ENCODE measurements at places on chromosomes 3 and 15.
A peak's percentile ranks its signal among the peaks of the same experiment; 100 is the strongest.

- no peak for DNase-seq
Observed at GRCh38 chr3:28845006-28845324, 435.9 kb upstream of the RBMS3 start.

- DNase-seq: no peak
Observed at GRCh38 chr3:126938520-126939337, 44.2 kb upstream of the PLXNA1 start.

DNA sequence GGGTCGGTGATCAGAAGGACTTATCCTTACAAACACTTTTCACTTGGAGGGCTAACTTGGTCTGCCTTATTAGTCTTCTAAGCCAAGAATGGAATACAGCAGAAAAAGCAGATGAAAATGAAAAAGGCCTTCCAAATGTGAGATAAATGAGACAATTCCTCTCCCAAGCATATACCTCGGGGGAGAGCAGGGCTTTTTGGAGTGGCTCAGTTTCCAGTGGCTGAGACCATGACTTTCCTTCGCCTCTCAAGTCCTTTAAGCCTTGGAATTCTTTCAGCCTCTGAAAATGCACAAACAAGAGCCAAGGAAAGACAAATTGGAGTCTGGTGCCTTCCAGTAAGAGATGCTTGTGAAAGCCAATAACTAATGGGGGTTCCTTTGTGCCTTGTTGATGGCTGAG lies 130.9 kb downstream of the DTWD1 start:
- DNase-seq: no peak

DNA sequence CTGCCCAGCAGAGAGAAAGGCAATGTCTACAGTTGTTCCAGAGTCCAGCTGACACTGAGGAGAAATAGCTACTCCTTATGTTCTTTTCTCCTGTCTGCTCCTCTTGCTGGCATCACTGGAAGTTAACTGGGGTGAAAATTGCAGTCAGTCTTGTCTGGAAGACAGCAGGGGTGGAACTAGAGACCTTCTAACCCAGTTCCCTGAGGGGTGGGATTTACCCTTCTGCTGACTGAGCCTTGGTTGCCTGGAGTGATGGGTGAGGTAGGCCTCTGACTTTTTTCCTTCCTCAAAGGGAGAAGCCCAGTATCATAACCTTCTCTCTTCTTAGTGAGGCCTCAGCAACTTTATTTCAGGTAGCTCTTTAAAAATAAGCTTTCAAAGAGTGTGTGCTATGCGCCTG lies 16.2 kb downstream of the ZNF609 start:
- no peak for DNase-seq

DNA sequence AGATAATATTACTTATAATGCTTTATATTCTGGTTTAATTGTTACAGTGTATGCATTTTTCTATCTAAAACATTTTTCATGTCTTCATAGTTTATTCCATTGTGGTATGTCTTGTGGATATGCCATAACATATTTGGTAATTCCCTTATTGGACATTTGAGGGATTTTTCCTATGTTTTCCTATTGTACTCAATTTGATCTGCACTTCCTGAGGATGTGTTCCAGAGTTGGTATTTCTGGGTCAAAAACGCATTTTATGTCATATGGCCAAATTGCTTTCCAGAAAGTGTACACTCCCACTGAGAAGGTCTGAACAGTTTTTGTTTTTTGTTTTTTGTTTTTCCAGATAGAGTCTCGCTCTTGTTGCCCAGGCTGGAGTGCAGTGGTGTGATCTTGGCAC lies 6.8 kb downstream of the ARL8B start:
- no peak for DNase-seq

DNA sequence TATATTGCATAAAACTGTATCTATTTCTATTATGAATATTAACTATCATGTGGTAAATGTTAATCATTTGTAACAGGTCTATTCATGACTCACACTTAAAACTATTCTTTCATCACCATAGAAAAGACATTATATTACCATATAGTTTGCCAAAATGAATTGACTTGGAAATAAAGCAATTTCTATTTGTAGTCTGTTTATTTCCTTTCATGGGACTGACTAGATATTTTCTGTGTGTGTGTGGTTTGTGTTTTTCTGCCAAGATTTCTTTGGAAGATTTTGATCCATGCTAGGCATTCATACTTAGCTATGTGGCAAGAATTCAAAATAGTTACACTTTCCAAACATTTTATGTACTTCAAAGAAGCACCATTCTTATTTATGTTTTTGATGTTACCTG lies 522.5 kb upstream of the AGTR1 start:
- peak; percentile 45 for DNase-seq

GRCh38 chr15:51097553-51098330 lies 3.0 kb upstream of the TNFAIP8L3 start:
- peak; percentile 81 for DNase-seq

GRCh38 chr15:98216166-98216565 lies 255.7 kb downstream of the ARRDC4 start:
- DNase-seq: no peak

DNA sequence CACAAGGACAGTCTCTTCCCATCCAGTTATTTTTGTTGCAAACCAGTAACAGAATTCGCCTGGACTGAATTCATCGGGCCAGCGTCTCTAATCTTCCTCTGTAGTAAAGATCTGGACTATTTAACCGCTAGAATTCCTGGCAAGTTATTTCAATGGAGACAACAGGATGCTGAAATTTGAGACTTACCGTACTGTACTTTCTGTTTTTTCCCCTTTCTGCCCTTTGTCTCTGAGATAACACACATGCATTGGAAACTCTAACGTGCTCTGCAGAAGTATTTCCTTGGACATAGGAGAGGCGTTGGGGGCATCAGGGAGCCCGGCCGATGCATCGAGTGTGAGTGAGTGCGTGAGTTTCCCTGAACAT lies 61.5 kb downstream of the ASB7 start:
- DNase-seq: peak; percentile 53

- peak; percentile 64 for DNase-seq
Observed at GRCh38 chr3:3629911-3630310, 169.3 kb upstream of the LRRN1 start.

DNA sequence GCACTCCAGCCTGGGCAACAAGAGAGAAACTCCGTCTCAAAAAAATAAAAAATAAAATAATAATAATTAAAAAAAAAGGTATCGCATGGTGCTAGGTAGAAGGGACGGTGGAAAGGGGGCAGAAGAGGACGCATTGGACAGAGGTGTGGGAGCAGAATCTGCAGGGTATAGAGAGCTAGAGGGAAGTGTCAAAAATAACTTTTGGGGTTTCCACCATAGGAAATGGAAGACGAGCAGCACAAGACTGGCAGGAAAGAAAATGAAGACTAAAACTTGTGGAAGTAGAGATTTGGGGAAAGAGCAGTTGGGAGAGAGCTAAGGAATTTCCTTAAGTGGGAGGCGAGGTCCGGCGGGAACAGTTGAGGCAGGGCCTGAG lies 585 bp upstream of the MKRN2 start:
- DNase-seq: no peak

- DNase-seq: peak; percentile 94
Observed at GRCh38 chr15:69305204-69305931, 6.7 kb downstream of the PAQR5 start.

GRCh38 chr15:90592131-90592881 lies 62.6 kb downstream of the CRTC3 start:
- DNase-seq: peak; percentile 68

DNA sequence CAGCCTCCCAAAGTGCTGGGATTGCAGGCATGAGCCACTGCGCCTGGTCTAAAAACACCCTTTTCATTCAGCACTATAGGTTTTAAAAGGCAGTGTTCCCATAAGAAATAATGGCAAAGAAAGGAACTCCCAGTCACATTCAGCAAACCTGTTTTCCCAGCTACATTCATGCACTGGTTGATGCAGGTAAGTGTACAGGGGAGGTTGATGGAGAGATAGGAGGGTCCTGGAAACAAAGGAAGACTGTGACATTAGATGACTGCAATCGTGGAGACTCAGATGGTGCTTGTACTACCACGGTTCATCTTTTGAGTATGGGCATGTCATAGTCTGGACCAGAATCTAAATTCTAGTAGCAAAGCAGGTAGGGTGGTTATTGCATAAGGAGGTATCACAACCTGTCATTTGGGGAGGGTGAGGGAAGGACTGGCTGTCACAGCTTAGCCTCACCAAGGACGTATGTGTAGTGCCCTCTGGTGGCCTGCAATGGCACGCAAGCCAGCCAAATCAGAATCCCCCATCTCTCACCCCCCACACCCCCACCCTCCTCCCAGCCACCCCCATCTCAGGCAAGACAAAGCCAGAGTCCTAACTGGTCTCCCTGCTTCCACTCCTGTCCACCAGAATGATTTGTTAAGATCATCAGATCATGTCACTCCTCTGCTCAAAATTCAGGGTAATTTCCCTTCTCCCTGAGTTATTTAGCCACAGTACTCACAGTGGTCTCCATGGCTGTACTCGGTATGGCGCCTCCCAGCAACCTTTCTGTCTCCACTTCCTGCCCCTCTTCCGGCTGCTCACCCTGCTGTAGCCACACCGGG lies 28.8 kb upstream of the UBL7 start:
- DNase-seq: peak; percentile 47

DNA sequence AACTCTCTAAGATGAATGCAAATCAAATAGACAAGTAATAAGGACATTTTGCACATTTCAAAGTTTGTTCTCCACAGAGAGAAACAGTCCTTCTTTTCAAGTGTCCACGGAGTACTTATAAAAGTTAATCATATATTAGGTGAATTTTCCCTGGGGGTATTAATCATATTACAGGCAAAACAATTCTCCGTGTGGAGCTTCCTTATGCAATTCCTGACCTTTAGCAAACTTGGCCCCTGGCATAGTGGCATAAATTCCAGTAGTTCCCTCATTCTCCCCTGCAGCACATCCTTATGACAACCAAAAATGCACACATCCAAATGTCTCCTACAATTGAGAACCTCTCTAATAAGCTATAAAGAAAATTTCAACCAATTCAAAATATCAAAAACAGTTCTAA lies 34.4 kb downstream of the FSIP1 start:
- DNase-seq: peak; percentile 67

DNA sequence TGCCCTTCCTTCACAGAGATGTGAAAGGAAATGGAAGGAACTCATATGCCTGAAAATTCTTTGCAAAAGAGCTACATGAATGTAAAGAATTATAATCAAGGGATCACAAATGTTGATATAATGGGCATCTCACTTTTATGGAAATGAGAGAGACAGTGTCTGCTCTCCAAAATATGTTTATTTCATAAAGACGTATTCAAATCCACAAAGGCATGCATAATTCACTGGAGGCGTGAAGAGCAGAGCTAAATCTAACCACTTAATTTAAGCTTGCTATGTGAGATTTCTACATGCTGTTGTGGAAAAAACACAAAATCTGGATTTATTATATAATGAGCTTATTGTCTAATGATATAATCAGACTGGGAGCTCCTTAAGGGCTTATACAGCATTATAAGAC lies 469.1 kb downstream of the RAP2B start:
- DNase-seq: no peak

- peak; percentile 45 for DNase-seq
Observed at GRCh38 chr3:184637705-184638104, 74.2 kb downstream of the MAGEF1 start.

GRCh38 chr3:52431459-52432223 lies 13.3 kb downstream of the SEMA3G start:
- no peak for DNase-seq

- DNase-seq: peak; percentile 93
Observed at GRCh38 chr3:171994646-171995428, 44.5 kb upstream of the FNDC3B start.

DNA sequence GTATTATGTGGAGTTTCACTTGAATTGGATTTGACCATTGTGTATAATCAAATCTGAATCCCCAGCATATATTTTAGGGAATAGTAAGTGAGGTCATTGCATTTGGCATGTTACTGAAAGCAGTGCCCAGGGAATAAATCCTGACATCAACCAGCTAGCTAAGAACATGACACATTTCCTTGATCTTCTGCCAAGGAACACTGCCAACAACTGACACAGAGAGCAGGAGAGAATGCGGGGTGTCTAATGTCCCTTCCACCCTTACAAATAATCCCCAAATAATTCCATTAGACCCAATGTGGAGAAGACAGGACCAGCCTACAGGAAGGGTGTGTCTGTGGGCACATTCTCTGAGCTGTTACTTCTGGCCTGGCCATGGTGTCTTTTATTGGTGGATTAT lies 30.6 kb upstream of the UBE3A start:
- DNase-seq: peak; percentile 11

GRCh38 chr3:49628249-49628648 lies 45.9 kb upstream of the APEH start:
- DNase-seq: no peak

DNA sequence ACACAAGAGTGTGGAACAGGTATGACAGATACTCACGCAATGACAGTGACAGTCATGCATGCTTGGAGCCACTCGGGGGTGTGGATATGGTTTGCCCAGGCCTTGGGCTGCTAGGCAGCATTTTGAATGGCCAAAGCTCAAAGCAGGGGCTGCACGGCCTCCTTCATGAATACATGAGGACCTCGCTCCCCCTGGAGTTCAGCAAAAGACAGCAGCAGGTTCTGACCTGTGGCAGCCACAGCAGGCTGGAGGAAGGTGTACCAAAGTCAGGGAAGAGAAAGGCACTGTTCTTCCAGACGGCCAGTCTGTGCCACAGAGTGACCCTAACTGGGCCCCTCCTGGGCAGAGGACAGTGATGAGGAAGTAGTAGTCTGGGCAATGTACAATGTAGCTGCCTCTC lies 88.2 kb upstream of the C2CD4B start:
- DNase-seq: no peak

GRCh38 chr3:65344444-65344843 lies 656.6 kb upstream of the ADAMTS9 start:
- no peak for DNase-seq

DNA sequence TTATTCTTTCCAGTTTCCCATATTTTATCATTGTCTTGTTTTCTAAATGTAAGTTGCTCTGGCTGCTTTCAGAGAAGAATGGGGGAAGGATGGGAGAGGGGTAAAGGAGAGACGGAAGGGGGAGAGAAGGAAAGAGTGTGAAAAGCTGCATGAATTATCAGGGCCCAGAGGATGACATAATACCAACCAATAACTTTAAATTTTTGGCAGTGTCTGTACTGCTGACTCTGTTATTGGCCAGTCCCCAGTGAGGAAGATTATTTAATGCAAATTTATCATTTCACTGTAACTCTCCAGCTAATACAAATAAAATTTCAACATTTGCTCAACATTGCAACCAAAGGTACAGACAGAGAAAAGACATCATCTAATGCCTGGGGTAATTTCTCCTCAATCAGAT lies 551.7 kb upstream of the CFAP20DC start:
- DNase-seq: no peak

DNA sequence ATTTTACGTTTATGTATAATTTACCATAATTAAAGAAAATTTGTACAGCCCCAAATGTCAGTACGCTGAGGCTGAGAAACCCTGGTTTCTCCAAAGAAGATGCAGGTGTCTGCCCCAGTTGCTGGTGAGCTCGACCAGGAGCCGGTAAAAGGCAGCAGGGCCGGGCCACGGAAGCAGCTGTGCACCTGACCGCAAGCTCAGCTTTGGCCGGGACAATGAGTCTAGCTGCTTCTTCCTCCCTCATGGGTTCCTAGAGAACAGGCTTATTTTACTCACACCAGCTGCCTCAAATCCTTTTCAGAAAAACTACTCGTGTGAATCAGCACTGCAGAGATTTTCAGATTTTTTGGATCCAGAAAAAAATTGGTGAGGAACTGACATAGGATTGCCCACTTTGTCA lies 18.0 kb upstream of the ZXDC start:
- DNase-seq: no peak

GRCh38 chr15:57873564-57874209 lies 167.2 kb downstream of the POLR2M start:
- peak; percentile 72 for DNase-seq

- DNase-seq: no peak
Observed at GRCh38 chr3:66469220-66469640, 31.6 kb downstream of the LRIG1 start.

Data from cardiac fibroblast (primary cell).